GM12891 (cell line): ENCODE measurements at places on chromosomes 3 and 15.

DNA sequence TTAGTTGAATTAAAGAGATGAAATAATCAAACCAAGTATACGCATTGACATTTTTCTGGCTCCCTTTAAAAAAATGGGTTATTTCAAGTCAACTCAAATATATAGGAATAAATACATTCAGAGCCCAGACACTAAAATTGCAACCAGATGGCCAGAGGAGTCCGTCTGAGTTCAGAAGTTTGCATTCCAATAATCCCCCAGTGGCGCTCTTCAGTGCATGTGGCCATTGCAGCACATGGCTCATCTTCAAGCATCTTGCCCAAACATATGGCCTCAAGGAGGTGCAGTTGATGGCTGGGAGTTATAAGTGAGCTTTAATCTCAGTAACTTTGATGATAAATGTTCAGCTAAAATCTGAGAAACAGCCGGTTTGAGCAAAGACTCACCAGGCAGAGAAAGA is 295.8 kb upstream of the LRRN1 start:
- no peak for DNase-seq

DNA sequence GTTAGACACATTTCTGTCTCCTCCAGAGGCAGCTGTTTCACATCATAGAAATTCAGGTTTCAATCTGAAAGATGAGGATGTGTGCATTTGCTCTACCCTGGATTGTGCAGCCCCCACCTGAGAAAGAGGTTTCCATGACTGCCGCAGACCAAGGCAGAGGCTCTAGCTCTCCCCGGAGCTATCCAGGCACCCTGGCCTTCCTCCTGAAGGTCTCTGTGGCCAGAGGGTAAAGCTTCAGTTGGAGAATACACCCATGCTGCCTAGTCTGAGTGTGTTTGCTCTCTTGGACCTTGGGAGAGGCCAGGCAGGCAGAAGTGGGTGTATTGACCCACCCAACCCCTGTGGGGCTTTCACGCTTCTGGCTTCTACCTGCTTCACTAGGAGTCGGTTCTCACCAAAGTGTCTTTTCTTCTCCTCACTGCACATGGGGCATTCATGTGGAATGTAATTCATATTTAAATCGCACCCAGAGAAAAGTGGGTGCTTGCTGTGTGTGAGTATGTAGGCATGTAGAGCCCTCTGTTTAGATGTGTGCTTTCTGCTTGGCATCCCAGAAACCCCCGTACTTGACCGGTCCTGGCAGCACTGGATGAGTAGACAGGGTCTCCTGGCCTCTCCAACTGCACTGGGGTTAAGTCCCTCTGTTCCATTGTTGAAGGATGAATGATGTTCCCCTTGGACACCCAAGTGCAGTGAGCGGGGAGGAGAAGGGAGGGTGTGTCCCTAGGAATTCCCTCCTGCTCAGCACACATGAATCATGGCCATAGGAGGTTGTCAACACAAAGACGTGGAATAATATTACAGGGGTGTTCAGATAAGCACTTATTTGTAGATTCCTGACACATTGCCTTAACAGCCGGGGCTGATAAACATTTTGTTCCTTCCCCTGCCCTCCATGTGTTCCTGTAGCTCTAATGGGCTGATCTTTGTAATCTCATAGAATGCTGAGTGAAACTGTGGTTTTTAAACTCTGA is 20.3 kb upstream of the RAB6B start:
- DNase-seq = no peak

- no peak for DNase-seq
Observed at GRCh38 chr3:131735116-131735515, 232.3 kb upstream of the MRPL3 start.

DNA sequence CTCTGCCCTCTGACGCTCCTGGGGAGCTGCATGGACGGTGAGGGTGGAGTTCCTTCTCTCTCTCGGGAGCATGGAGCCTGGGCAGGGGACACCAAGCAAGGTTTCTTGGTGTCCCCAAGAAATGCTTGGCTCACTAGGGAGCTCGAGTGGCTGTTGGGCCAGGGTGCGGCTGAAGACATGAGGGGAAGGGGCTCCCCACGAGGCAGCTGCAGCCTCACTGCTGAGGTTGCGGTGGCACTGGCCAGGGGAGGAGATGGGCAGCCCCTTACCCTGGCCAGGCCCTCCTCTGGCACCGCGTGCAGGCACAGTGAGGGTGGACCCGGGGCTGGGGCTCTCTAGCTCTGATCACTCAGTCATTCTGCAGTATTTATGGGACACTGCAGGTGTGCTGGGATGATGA is 43.5 kb upstream of the SLC41A3 start:
- no peak for DNase-seq

- DNase-seq = no peak
Observed at GRCh38 chr3:196418601-196419000, 13.6 kb downstream of the UBXN7 start.

DNA sequence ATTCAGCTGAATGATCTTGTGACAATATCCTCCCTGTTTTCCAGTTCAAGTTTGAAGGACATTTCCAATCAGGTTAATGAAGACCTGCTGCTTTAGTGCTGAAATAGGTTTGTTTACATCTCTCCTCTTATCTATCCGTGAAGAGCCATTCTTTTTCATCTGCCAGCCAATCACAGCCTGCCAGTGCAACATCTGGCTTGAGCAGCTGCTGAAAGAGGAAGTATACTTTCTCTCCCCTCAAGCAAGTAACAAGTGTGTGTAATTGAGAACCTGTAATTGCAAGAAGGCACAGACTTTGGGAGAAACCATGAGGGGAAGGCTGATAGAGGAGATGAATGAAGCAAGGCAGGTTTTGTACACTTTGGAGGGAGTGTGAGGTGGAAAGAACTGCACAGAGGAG is 404.3 kb downstream of the AGBL1 start:
- DNase-seq = no peak

- no peak for DNase-seq
Observed at GRCh38 chr3:177051411-177051810, 145.9 kb downstream of the TBL1XR1 start.

GRCh38 chr15:88890495-88890894 is 4.8 kb downstream of the HAPLN3 start:
- DNase-seq = no peak

DNA sequence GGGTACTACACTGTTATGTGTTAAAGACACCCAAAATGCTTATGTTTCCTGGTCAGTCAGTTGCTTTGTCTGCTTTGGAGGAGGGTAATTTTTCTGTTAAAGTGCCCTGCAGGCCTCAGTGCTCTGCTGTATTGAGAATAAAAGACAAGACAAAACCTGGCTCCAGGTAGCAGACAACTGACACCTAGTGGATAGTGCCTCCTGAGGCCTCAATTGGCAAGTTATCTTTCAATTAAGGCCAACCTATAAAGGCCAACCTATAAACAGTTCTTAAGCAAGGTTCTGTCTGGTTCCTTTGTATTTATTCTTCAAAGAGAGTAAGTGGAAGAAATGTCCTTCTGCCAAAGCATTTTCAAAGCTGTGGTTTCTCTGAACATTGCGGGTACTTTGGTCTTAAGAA is 773.8 kb downstream of the MECOM start:
- DNase-seq = no peak

DNA sequence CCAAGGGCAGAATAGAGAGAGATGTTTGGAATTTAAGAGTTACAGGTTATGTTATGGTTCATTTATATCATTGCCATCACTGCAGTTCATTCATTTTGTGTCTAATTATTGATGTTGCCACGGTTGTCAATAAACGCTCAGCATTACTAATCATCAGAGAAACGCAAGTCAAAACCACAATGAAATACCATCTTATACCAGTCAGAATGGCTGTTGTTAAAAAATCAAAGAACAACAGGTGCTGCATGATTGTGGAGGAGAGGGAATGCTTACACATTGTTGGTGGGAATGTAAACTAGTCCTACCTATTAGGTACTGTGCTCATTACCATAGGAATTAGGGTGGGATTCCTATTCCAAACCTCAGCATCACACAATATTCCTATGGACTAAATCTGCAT is 350.5 kb downstream of the TIGIT start:
- no peak for DNase-seq

DNA sequence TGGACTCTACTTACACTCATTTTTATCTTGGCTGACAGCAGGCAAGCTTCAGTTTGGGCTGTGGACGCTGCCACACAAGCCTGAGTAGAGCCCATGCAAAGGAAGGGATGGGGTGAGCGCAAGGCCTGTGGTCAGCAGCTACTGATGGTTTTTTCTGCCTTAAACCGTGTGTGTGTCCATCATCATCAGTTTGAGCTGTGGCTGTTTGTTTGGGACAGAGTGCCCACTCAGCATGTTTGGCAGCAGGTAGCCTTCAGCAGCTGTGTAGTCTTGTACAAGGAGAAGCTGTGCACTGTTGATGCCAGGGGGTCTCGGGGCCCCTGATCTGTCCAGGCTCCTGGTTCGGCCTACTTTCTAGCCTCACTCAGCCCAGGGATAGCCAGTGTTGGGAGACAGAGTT is 3.5 kb downstream of the RBM15B start:
- no peak for DNase-seq

GRCh38 chr3:112353365-112353764 is 20.4 kb downstream of the CD200 start:
- no peak for DNase-seq

- DNase-seq = no peak
Observed at GRCh38 chr15:64892847-64893403, 18.8 kb upstream of the ANKDD1A start.

- DNase-seq = no peak
Observed at GRCh38 chr3:42991341-42992315, 12.5 kb downstream of the GASK1A start.

GRCh38 chr15:99441871-99442251 is 123.9 kb upstream of the MEF2A start:
- DNase-seq = no peak

GRCh38 chr3:5297895-5298294 is 110.4 kb downstream of the EDEM1 start:
- DNase-seq = no peak

DNA sequence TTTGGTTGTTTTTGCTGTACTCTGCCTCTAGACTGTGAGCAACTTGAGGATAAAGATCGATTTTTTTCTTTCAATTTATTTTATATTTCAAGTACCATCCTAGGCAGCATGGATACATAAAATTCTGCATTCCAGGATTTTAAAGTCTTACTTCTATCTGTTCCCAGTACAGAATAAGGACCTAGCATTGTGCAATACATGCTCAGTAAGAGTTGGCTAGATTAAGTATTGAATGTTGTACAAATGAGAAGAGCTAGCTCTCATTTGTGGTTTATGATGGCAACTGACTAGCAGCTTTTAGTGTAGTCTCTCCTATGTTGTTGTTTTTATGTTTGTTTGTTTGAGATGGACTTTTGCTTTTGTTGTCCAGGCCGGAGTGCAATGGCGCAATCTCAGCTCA is 222.7 kb downstream of the TP63 start:
- DNase-seq = no peak

DNA sequence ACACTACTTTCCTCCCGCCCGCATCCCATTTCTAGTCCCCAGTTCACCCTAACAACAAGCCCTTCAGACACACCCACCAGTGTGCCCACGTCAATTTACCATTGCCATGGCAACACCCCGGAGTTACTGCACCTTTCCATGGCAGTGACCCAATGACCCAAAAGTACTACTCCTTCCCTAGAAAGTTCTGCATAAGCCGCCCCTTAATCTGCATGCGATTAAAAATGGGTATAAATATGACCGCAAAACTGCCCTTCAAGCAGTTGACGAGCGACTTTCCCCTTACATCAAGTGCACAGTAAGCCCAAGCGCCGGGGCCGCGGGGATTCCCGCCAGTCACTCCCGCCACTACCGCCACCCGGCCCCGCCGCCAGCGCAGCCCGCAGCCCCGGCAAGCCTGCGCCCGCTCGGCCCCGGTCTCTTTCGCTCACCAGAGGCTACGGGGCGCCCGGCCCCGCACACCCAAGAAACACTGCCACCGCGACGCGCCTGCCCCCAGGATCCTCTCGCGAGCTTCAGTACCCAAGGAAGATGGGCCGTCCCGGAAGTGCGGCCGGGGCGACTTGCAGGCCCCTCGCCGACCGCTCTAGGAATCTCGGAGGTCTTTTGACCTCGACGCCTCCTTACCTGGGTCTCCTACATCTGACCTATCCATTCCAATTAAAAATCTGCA is 27.2 kb upstream of the ZNF502 start:
- peak; percentile 65 for DNase-seq
